Activated B cell treated with CpG ODN at 0.5 μM for 24 hours (primary cell): ENCODE measurements at places on chromosomes 4 and X. TPM values are rescaled to one million over a fixed set of nuclear protein-coding genes. Genes with fewer than 3 reads are reported as not detected.
A peak's percentile ranks its signal among the peaks of the same experiment; 100 is the strongest.

- no peak overlapping the region for H3K4me3 ChIP-seq
- peak; percentile 14 for DNase-seq
- peaks cover 6% of the 10 kb centered on the region for H3K4me1 ChIP-seq
- H3K27ac ChIP-seq = no peak overlapping the region
Measured at GRCh38 chr4:1047976-1048772, 36.7 kb downstream of the FGFRL1 start.

GRCh38 chrX:102950908-102951866, 14.1 kb downstream of the RAB40AL start:
- no peak overlapping the region for H3K27ac ChIP-seq
- peak overlapping the region; percentile 72 for H3K4me3 ChIP-seq
- peaks cover 6% of the 10 kb centered on the region for H3K4me1 ChIP-seq
- H3K27me3 ChIP-seq = no peaks in the 10 kb centered on the region
- peak; percentile 27 for DNase-seq
- no peaks in the 10 kb centered on the region for H3K36me3 ChIP-seq

GRCh38 chr4:138602664-138603063, 360.5 kb upstream of the SLC7A11 start:
- no peak overlapping the region for H3K4me3 ChIP-seq
- H3K27ac ChIP-seq = no peak overlapping the region
- DNase-seq = no peak
- H3K4me1 ChIP-seq = no peaks in the 10 kb centered on the region
- no peaks in the 10 kb centered on the region for H3K36me3 ChIP-seq
- no peaks in the 10 kb centered on the region for H3K27me3 ChIP-seq

DNA sequence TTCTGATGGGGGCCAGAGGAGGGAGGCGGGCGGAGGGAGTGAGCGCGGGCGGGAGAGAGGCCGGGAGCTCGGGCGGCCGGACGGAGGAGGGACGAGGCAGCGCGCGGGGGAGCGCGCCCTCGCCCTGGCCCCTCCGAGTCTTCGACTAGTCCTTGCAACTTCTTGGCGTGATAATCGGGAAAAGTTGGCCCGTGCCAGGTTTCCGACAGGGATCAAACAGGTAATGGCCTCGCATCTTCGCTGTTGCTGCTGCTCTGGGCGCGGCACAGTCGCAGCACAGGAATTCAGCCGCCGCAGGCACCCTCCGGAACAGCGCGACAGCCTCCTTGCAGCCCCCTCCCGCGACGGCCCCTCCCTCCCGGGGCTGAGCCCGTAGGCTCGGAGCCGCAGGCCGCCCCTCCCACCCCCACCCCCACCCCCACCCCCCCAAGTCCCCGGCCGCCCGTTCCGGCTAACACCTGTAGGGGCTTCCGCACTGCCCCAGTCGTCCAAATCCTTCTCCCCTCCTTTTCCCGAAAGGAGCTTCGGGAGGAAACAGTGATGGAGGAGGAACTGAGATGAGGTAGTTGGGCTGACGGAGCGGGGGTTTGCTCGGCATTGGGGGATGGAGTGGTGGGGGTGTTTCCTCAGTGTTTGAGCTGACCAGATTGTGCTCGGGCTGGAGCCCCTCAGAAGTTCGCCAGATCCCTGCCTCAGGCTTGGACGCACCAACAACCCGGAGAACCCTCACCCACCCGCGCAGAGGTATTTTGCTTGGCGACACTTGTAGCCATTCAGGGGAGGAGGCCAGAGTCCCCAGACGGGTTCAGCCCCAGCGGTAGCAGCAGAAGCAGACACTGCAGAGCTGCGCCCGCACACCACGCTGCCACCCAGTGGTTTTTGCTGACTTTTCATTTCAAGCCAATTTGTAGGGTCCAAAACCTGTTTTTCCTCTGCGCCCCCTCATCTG, at the start of gene FGF13:
Gene FGF13, minus strand, starts transcription at position 319 of the 949 bp plus-strand sequence. CDS start 714 bp downstream, outside the sequence.
- H3K4me1 ChIP-seq = peaks cover 5% of the 10 kb centered on the region
- no peaks in the 10 kb centered on the region for H3K36me3 ChIP-seq
- DNase-seq = no peak
- no peak within 1 kb of the TSS for H3K27ac ChIP-seq
- peak within 1 kb of the TSS; percentile 48 for H3K4me3 ChIP-seq

DNA sequence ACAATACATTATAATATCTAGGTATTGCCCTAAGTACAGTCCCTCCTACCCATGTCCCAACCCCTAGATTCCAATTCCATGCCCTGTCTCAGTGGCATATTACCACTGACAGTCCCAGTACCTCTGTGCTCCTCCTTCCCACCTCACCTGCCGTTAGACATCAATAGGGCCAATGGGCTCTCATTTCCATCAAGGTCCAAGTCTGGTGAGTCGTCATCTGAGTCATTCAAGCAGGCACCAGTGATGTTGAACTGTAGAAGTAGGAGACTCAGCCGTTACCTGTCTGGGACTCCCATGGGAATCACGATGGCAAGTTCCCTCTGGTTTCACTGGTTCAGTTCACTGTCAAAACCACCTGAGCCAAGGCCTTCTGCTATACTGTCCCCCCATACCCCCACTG, 51.7 kb downstream of the PHF8 start:
- no peak overlapping the region for H3K4me3 ChIP-seq
- H3K27me3 ChIP-seq = no peaks in the 10 kb centered on the region
- no peak overlapping the region for H3K27ac ChIP-seq
- H3K36me3 ChIP-seq = peaks cover 61% of the 10 kb centered on the region

- DNase-seq = no peak
- H3K36me3 ChIP-seq = peaks cover 5% of the 10 kb centered on the region
- H3K27ac ChIP-seq = no peak overlapping the region
- no peak overlapping the region for H3K4me3 ChIP-seq
Measured at GRCh38 chr4:90318193-90318592, 191.0 kb downstream of the CCSER1 start.

DNA sequence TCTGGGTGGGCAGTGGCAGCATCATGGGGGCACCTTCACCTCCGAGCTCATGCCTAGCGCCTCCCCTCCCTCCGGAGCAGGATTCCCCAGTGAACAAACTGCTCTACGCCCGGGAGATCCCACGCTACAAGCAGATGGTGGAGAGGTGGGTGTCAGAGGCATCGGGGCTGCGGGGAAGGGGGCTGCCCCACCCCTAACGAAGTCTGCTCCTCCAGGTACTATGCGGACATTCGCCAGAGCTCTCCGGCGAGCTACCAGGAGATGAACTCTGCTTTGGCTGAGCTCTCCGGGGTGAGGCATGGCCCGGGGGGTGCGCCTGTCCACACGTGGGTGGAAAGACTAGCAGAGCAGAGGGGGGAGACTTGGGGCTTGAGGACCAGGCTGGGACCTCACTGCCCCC, 2.7 kb upstream of the SRPK3 start:
- no peak for DNase-seq
- H3K4me3 ChIP-seq = no peak overlapping the region
- H3K4me1 ChIP-seq = peaks cover 4% of the 10 kb centered on the region
- no peaks in the 10 kb centered on the region for H3K36me3 ChIP-seq
- H3K27me3 ChIP-seq = peaks cover 3% of the 10 kb centered on the region
- no peak overlapping the region for H3K27ac ChIP-seq

- H3K36me3 ChIP-seq = no peaks in the 10 kb centered on the region
- H3K4me3 ChIP-seq = no peak overlapping the region
Measured at GRCh38 chrX:17654116-17654515, 83.2 kb upstream of the SCML1 start.

DNA sequence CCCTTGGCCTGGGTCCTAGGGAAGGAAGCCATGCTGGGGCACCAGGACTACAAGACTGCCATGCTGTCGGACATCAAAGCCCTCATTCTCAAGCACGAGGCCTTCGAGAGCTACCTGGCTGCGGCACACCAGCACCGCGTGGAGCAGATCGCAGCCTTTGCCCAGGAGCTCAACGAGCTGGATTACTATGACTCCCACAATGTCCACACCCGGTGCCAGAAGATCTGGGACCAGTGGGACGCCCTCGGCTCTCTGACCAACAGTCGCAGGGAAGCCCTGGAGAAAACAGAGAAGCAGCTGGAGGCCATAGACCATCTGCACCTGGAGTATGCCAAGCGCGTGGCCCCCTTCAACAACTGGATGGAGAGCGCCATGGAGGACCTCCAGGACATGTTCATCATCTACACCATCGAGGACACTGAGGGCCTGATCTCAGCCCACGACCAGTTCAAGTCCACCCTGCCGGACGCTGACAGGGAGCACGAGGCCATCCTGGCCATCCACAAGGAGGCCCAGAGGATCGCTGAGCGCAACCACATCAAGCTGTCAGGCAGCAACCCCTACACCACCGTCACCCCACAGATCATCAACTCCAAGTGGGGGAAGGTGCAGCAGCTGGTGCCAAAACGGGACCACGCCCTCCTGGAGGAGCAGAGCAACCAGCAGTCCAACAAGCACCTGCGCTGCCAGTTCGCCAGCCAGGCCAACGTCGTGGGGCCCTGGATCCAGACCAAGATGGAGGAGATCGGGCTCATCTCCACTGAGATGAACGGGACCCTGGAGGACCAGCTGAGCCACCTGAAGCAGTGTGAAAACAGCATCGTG, 487.0 kb downstream of the TRAM1L1 start:
- no peaks in the 10 kb centered on the region for H3K36me3 ChIP-seq
- no peak overlapping the region for H3K27ac ChIP-seq
- no peak overlapping the region for H3K4me3 ChIP-seq
- H3K4me1 ChIP-seq = no peaks in the 10 kb centered on the region
- DNase-seq = no peak

DNA sequence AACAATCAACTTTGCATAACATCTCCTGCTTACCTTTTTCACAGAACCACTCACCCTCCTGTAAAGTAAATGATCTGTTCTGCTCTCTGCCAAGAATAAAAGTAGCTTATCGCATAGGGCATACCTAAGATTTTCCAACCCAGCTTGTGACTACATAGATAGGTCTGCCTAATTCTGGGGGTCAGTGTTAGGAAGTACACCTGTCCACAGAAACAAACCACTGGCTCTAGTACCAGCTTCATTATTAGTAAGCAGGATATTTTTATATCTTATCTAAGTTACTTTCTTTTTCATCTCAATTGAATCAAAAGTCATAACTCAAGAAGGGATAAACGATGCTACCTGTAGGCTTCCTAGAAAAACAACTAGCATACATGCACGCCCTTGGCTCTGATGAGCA, 23.8 kb downstream of the CXCL1 start:
- H3K36me3 ChIP-seq = no peaks in the 10 kb centered on the region
- no peak overlapping the region for H3K4me3 ChIP-seq
- H3K27ac ChIP-seq = no peak overlapping the region
- H3K4me1 ChIP-seq = no peaks in the 10 kb centered on the region

GRCh38 chrX:643241-643595, 12.6 kb downstream of the SHOX start:
- H3K4me3 ChIP-seq = no peak overlapping the region
- no peak for DNase-seq
- no peak overlapping the region for H3K27ac ChIP-seq
- peaks cover 30% of the 10 kb centered on the region for H3K27me3 ChIP-seq
- H3K36me3 ChIP-seq = no peaks in the 10 kb centered on the region

- peaks cover 6% of the 10 kb centered on the region for H3K27me3 ChIP-seq
- no peak for DNase-seq
- H3K4me3 ChIP-seq = no peak overlapping the region
- H3K27ac ChIP-seq = no peak overlapping the region
- peaks cover 4% of the 10 kb centered on the region for H3K4me1 ChIP-seq
Measured at GRCh38 chr4:56662782-56663468, 18.2 kb downstream of the HOPX start.

GRCh38 chrX:10570601-10571000, 49.8 kb downstream of the MID1 start:
- H3K36me3 ChIP-seq = no peaks in the 10 kb centered on the region
- no peaks in the 10 kb centered on the region for H3K27me3 ChIP-seq
- H3K4me1 ChIP-seq = no peaks in the 10 kb centered on the region
- H3K4me3 ChIP-seq = no peak overlapping the region

DNA sequence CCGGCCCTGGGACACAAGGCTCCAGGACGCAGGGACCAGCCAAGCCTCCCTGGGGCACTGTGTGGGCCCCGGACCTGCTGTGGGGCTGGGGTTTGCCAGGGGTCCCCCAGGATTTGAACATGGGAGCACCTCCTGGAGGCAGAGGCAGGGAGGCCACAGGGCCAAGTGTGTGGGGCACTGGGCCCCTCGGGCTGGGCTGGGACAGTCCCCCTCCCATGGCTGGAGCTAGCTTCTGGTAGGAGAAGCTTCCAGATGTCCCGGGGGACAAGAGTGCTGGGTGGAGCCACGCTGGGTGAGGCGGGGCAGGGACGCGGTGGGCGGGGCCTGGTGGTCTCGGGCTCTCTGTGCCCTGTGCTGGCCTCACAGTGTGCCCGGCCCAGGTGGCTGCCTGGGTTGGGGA, 18.6 kb downstream of the FGFRL1 start:
- H3K27me3 ChIP-seq = no peaks in the 10 kb centered on the region
- no peak for DNase-seq
- H3K4me3 ChIP-seq = no peak overlapping the region

DNA sequence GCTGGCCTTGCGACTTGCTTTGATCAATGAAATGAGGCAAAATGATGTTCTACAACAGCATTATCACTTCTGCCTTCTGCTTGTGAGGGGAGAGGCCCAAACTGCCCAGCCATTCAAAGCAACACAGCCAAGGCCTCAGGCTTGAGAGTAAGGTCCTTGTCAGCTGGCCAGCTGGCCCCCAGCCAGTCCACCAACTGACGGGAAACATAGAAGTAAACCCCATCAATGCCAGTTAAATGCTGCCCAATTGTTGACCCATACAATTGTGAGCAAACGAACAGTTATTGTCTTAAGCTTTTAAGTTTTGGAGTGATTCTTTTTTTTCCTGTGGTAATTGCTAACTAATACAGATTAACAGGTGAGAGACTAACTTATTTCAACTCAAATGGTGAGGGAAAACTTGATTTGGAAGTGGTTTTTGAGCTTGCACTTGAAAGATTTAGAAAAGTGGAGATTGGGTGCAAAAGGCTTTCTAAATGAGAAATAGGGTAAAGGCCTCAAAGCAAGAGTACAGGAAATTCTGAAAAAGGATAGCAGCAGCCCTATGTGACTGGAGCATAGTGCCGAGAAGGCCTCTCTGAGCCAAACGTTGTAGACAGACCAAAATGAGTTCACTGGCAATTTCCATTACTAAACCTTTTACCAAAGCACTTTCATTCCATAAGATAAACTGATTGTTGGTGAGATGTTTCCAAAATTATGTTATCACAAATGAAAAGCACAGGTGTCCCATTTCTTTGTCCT, 66.9 kb downstream of the ARHGEF38 start:
- no peaks in the 10 kb centered on the region for H3K36me3 ChIP-seq
- DNase-seq = no peak
- H3K4me1 ChIP-seq = no peaks in the 10 kb centered on the region
- H3K27me3 ChIP-seq = peaks cover 2% of the 10 kb centered on the region

- peak overlapping the region; percentile 97 for H3K27ac ChIP-seq
- no peaks in the 10 kb centered on the region for H3K27me3 ChIP-seq
- H3K4me1 ChIP-seq = peaks cover 54% of the 10 kb centered on the region
- peak overlapping the region; percentile 94 for H3K4me3 ChIP-seq
- H3K36me3 ChIP-seq = peaks cover 37% of the 10 kb centered on the region
Measured at GRCh38 chrX:12973561-12974304, 1.2 kb upstream of the TMSB4X start.

GRCh38 chr4:55051532-55051931, 73.9 kb downstream of the KDR start:
- H3K36me3 ChIP-seq = no peaks in the 10 kb centered on the region
- H3K27ac ChIP-seq = no peak overlapping the region
- H3K4me1 ChIP-seq = no peaks in the 10 kb centered on the region

The SYN1 gene
- not detected in 2 replicates for total RNA-seq

The PIR gene
- 0.82 and 1.7 TPM in 2 replicates for total RNA-seq

The PF4V1 gene
- not detected in 2 replicates for total RNA-seq

The CXorf65 gene
- 10.0 and 14.5 TPM in 2 replicates for total RNA-seq

The CCNA2 gene
- total RNA-seq = 1.4 and 2.0 TPM in 2 replicates

The PCDH18 gene
- not detected in 2 replicates for total RNA-seq

The FAM9A gene
- total RNA-seq = not detected in 2 replicates

The CXCL5 gene
- total RNA-seq = not detected in 2 replicates

The SPARCL1 gene
- not detected in 2 replicates for total RNA-seq

The NAA11 gene
- total RNA-seq = not detected in 2 replicates

The MAGEB2 gene
- total RNA-seq = not detected in 2 replicates

The ARAP2 gene
- 55.7 and 59.1 TPM in 2 replicates for total RNA-seq

The CT45A5 gene
- total RNA-seq = not detected in 2 replicates

The ABCG2 gene
- total RNA-seq = 0.13 and 0.20 TPM in 2 replicates

The VCX3A gene
- not detected in 2 replicates for total RNA-seq

The PTCHD1 gene
- 0.02 TPM in 1 of 2 replicates, not detected in the other for total RNA-seq
